Stimulated activated CD4-positive, alpha-beta T cell treated with anti-CD3 and anti-CD28 coated beads, Interleukin-1b, Interleukin-23, amount 100 ng/mL, for 1 hour (primary cell): ENCODE measurements at places on chromosomes 12 and 14.

DNA sequence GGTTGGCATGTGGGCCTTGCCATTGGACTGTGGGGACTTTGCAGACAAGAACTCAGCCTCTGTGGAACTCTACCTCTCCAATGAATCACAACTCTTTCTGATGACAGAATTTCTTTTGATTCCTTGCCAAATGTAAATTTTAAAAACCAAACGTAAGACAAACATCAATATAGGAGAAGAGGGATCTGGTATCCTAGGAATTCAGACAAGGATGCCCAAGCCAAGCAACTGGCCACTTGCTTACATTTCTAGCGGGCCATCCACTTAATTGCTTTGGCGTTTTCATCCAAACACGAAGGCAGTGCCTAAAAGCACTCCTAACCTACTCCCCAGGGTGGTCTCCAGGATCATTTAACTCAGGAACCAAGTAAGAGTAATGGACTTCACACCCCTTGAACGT lies 23.4 kb upstream of the RAB35 start:
- no peak for DNase-seq

DNA sequence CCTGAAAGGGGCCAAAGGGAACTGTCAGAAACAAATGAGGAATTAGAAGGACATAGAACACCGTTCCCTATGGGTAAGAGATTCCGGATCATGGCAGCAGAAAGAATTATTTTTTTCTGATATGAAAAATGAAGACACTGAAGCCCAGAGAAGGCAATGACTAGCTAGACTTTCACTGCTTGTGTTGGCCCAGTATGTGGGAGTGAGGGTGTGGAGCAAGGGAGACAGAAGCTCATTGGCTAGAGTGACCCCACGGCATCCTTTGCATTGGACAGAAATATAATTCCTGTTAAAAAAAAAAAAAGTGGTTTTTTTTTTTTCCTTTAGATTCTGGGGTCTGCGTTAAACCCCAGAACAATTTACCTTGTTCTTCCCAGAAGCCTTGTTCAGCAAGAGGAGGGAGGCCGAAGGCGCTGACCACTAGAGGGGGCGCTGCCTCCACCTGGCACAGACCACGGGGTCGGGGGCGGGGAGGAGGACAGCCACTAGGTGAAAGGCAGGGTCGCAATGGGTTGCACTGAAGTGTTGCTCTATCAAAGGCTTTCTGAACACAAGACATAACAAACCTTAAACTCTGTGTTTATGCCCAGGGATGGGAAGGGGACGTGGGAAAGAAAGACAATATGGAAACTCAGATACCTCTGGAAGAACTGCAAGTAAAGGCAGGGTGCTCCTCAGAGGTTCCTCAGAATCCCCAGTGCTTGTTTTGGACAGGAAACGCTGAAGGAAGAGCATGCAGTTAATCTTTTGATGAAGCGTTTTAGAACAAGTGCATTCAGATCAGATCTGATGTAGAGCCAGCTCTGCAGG lies 156.8 kb downstream of the KCNA5 start:
- no peak for DNase-seq

- no peak for DNase-seq
Measured at GRCh38 chr14:63383776-63384367, 65.1 kb upstream of the GPHB5 start.

GRCh38 chr12:120917748-120918147 lies 13.6 kb upstream of the SPPL3 start:
- no peak for DNase-seq

GRCh38 chr12:96136161-96136560 lies 58.0 kb upstream of the ELK3 start:
- DNase-seq, result no peak

DNA sequence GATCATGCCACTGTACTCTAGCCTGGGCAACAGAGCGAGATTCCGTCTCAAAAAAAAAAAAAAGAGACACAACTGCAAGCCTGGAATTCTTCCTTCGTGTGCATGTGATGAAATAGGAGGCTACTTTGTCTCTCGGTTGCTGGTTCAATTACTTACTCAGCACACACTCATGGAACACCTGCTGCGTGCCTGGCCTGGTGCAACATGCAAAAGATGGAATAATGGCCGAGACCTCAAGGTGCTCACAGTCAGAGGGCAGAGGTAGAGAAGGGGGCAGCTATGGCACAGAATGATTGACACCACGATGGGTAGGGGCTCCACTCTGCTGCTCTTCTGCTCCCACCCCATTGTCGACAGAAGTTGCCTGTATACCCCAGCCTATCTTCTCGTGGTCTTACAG lies 112.3 kb downstream of the SLC15A4 start:
- no peak for DNase-seq

DNA sequence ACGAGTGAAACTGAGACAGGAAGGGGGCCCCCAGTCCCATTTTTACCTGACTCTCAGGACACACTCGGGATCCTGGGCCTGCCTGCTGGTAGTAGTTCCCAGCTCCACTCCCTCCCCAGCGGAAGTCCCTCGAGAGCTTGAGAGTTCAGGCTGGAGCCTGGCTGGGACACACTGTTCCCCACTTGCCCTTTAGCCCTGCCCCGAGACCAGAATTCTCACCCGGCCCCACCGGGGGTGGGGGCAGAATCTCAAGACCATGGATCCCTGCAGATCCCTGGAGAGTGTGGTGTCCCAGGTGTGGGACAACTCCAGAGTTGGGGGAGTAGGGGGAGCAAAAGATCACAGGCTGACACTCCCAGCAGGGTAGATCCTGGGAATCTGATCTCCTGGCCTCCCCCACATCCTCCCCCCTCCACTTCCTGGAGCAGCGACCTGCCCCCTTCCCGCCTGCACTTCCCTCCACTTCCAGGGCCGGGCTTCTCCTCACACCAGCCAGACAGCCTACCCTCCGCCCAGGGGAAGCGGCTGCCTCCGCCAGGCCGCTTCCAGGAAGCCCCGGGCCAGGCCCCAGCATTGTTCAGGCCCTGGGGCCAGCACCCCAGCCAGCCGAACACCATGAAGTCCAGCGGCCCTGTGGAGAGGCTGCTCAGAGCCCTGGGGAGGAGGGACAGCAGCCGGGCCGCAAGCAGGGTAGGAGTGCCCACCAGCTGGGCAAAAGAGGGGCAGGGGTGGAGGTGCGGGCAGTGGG lies at the start of gene TNS2:
Gene TNS2 (plus strand): TSS at position 495 of the 748 bp plus-strand sequence. CDS start 121 bp downstream, at position 616.
- no peak for DNase-seq

- DNase-seq, result no peak
Measured at GRCh38 chr12:96719660-96720362, 187.2 kb upstream of the NEDD1 start.

DNA sequence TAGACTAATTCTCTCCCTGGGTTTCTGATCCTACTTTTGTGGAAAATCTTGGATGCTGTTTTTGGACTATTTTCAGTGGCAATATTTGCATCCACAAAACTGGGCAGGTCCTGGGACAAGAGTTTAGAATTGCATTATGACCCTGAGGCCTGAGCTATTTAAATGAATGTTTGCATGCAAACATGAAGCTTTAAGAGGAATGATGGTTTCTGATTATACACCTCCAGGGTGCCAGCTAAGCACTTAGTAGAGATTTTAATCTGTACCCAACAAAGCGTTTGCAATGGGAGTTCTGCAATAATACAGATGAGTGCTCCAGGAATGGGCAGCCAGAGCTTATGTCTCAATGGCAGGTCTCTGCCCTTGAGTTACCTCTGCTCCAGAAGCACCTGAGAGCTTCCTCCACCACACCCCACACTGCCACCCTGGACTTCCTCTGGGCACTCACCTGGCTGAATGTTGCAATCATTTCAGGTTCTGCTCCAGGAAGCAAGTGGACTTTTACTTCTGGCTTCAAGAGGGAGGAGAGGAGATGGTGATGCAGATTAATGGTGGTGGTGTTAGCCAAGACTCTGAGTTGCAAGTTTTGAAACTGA lies 6.0 kb upstream of the SPTLC2 start:
- DNase-seq, result no peak

DNA sequence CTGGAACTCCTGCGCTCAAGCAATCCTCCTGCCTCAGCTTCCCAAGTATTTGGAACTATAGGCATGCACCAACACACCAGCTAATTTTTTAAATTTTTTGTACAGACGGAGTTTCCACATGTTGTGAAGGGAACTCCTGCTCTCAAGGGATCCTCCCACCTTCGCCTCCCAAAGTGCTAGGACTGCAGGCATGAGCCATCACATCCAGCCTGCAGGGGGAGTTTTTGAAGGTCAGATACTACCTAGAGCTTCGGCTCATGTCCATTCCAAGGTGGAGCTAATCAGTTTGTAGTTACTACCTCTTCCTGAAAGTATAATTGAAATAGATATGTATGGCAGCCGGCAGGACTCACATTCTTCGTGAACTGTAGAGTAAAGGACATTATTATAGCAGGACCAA lies 3.7 kb upstream of the TAS2R19 start:
- DNase-seq, result no peak

DNA sequence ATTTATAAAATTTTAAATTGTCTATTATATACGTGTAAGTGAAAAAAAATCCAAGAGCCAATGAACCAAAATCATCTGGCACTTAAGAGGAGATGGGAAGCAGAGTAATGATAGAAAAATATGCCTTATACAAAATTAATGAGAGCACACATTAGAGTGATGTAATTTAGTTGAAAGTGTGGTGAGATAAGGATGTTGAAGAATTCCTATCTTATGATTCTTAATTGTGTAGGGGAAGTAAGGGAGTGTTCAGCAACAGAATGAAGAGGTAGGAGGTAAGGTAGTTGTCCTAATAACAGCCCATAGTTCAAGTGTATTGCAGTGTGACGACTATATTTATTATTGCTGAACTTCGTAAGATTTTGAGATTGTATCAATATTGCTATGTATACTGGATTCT lies 843.4 kb upstream of the FLRT2 start:
- DNase-seq, result no peak

DNA sequence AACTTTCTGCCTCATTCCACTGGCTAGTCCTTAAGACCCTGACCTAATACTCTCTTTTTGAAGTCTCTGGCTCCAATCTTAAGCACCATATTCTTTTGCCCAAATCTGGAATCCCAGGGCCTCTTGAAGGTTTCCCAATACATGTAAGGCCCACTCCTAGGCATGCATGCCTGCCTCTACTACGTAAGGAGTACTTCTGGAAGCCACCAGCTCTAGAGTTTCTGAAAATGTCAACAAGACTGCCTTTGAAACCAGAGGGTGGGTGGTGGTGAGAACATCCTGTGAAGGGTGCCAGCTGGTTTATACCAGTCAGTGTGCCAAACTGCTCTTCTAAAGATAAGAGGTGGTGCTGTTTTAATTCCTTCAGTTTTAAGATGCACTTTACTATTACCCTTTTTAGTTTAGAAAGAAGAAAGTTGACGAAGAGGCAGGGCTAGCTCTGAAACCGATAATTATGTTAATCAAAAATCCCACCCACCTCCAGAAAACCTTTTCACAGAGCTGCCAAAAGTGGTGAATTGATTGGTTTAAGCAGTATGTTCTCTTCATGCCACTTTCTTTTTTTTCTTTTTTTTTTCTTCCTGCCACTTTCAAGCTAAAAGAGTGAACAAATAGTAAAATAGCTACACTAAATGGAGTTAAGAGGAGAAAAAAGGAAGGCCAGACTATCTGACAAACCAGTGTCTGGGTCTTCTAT lies 8.7 kb upstream of the WDR89 start:
- DNase-seq, result no peak

DNA sequence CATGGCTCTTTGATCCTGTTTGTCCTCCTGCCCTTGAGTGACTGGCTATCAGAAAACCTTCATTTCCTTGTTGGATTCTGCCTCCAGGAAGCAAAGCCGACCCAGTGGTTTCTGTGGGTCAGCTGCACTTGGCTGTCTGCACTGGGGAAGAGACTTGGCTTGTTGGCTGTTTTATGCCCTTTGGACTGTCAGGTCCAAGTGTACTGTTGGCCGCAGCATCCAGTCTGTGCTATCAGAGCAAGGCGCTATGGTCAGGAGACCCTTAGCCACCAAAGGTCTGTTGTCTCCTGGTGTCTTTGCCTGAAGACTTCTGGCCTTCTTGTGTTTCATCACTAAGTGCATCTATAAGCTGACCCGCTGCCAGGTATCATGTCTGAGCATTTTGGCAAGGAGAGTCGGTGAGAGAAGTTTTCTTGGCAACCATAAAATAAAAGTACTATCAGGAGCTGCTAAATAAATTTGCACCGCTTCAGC lies 177.4 kb upstream of the HIF1A start:
- DNase-seq, result no peak

DNA sequence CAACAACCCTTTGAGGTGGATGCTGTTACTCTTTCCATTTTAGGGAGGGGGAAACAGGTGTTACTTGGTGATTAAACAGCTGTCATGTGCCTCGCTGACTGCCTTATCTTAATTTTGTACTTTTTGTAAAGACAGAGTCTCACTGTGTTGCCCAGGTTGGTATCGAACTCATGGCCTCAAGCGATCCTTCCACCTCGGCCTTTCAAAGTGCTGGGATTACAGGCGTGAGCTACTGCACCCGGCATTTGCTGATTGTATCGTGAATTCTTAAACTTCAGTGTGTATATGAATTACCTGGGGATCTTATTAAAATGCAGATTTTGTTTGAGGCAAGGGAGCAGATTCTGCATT lies 659 bp downstream of the PSMD9 start:
- DNase-seq, result no peak

DNA sequence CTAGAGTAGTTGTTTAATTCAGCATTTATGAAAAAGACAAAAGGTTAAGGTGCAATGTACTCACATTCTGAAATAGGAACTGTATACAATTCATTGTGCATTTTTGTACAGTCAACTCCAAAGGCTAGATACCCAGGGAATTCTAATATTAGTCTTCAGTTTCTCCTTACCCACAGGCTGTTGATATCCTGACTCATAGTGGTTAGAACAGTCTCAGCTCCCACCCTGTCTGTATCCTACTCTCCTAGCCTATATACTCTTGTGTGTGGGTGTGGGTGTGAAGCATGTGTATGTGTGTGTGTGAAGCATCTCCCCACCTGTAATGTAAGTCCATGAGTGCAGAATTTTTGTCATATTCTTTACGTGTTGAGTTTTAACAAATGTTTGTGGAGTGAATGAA lies 229.5 kb downstream of the NAV3 start:
- no peak for DNase-seq

GRCh38 chr14:73142216-73142615 lies 5.9 kb downstream of the PSEN1 start:
- no peak for DNase-seq

- DNase-seq, result no peak
Measured at GRCh38 chr12:15584366-15585041, 204.7 kb downstream of the EPS8 start.

- DNase-seq, result no peak
Measured at GRCh38 chr12:112664569-112664968, 127.0 kb upstream of the RPH3A start.

- no peak for DNase-seq
Measured at GRCh38 chr12:13937735-13938134, 43.7 kb downstream of the GRIN2B start.
